ENCODE measurements at places on chromosomes 1 and 21.

DNA sequence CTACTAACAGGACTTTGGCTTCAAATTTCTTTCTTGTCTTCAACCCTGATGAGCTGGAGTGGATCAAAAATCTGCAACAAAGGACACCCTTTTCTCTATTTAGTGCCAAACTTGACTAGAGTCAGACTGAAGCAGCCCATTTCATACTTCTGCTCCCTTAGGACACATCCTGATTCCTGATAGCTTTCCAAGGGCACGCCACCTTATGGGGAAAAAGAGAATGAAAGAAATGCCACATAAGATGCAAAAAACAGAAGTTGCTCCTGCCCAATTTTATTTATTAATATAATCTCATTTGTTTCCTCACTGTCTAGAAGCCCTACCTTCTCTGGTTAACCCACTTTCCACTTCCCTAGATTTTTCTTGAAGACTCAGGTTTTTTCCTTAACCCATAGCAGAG lies 72.7 kb upstream of the NBPF4 start:
- DNase-seq, result no peak

DNA sequence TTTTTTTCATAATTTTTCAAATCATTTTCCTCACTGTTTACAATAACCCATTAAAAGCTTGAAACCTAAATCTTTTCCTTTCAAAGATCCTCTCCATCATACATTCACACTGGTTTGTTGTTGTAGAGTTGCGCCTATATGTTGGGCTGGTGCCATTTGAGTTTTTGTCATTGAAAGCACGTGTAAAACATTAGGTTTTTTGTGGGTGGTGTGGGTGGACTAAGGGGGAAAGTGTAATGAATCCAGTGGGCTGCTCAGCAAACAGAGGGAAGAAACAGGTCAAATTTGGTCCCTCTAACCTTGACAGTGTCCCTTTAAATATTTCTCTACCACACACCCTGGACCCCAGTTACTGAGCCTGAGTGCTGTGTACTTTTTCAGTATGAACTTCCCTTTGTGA lies 46.8 kb downstream of the KDM1A start:
- DNase-seq, result no peak

DNA sequence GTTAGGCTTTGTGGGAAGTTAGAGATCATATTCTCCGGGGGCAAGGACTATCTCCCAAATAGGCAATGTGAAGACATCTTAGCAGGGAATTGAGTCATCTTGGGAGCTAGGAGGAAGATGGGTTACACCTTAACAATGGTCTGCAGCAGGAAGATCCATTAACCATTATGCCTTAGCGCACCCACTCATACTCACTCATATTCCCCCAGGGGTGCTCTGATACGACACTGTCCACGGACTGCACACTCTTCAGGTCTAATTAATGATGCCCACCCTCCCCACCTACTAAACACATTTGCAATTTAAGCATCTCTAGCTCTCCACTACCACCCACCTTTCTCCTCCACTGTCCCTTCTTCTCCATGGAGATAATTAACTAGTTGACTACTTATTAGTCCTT lies 857 bp upstream of the AK5 start:
- no peak for DNase-seq

DNA sequence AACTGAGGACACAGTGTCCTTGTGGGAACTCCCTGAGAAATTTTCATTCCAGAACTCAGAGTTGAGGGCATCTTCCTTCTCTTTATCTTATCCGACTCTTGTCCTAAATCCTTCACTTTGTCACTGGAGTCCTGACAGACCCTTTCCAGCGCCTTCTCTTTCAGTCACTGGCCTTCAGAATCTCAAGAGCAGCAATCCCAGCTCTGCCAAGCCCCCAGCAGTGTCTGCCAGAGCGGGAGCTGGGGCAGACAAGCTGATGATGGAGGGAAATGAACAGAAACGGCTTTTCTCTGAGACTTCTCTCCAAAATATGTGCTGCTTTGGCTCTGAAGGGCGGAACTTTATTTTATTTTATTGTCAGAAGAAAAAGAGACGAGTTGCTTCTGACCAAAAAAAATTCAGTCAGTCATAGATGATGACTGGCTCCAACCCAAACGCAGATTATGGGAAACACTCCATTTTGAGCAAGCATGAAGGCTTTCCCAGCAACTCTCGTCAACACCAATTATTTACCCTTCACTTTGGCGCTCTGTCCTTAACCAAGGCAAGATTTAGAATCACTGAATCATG lies 32.2 kb downstream of the MIS18A start:
- DNase-seq, result no peak

DNA sequence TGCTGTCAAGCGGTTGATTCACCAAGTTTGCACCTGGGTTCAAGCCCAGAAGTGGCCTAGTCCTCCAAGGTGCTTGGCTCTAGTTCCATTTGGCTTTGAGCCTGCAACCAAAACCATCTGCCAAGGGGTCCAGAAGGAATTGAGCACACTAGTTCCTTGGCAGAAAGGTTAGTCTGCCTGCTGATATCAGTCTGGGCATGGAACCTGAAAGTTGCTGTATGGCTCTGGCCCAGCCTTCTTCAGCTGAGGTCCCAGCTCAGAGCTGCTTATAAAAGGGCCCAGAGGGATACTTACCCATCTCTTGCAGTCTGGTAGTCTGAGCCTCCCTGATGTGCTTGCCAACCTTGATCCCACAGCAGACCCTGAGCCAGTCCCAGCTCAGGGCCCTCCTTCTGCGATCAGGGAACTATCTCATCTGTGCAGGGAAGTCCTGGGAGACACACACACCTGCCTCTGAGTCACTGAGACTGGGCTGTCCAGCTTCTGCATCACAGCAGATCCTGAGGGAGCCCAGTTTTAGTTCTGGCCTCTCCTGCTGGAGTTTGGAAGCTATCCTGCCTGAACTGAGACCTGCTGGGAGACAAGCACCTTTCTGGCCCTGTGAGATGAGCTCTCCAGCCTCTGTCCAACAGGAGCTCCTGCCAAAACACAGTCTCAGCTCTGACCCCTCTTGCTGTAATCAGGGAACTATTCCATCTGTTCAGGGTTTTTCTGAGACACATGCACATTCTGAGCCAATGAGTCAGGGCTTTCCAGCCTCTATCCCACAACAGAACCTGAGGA lies 75.8 kb downstream of the CTH start:
- no peak for DNase-seq

GRCh38 chr1:115648717-115649691 lies 7.2 kb downstream of the VANGL1 start:
- no peak for DNase-seq

GRCh38 chr1:11978301-11978700 lies 1.9 kb upstream of the MFN2 start:
- DNase-seq, result no peak

- no peak for DNase-seq
Observed at GRCh38 chr1:43919906-43920305, 13.7 kb upstream of the ARTN start.

GRCh38 chr1:181659321-181659957 lies 176.1 kb downstream of the CACNA1E start:
- DNase-seq, result no peak

Measured in activated T-cell treated with anti-CD3 and anti-CD28 coated beads for 1 hour (primary cell).